ENCODE measurements at places on chromosomes 5 and 9.

GRCh38 chr5:159227452-159227851 is 18.1 kb upstream of the RNF145 start:
- DNase-seq, result no peak

- no peak for DNase-seq
Observed at GRCh38 chr9:13575558-13575957, 296.1 kb upstream of the MPDZ start.

- no peak for DNase-seq
Observed at GRCh38 chr5:3701694-3702093, 106.1 kb downstream of the IRX1 start.

DNA sequence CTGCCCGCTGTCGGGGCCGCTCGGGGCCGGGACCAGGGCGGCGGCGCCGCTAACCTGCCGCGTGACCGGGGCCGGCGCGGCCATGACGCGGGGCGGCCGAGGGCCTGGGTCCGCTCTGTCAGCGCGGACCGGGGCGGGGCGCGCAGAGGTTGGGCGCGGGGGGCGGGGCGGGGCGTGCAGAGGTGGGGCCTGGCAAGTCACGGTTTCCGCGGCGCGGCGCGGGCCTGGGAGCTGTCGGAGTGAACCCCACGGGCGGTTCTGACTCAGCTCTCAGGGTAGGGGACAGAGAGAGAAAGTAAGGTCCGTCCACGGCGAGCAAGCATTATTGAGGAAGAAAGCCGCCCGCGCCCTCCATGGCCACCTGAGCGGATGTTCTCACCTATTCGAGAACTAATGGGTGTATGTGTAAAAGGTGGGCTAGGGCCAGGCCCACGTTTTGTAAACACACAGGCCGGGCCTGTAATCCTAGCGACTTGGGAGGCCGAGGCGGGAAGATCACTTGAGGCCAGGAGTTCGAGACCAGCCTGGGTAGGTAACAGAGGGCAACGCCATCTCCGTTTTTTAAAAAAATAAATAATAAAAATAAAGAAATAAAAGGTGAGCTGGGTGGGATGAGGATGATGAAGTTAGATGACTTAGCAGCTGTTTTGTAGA is at the start of gene PRXL2C:
Gene PRXL2C, minus strand, starts transcription at position 120 of the 654 bp plus-strand sequence. Its CDS starts 36 bp downstream, at position 84.
- peak; percentile 43 for DNase-seq

GRCh38 chr9:14418941-14419937 is 105.3 kb upstream of the NFIB start:
- DNase-seq, result no peak

DNA sequence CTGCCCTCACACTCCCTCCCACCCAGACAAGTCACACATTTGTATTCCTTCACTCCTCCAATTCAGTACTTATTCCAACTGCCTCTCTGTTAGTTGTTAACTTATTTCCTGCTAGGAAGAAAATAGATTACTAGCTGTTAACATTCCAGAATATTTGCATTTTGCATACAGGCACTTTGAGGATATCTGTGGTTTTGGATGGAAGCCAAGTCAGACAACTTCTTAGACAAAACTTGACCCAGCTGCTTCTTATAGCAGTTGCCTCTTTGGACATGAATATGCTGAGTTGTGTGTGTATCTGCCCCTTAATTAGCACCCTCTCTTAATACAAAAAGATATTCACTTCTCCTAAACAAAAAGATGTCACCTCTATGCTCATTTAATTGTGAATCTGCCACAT is 1280.6 kb upstream of the ACO1 start:
- no peak for DNase-seq

DNA sequence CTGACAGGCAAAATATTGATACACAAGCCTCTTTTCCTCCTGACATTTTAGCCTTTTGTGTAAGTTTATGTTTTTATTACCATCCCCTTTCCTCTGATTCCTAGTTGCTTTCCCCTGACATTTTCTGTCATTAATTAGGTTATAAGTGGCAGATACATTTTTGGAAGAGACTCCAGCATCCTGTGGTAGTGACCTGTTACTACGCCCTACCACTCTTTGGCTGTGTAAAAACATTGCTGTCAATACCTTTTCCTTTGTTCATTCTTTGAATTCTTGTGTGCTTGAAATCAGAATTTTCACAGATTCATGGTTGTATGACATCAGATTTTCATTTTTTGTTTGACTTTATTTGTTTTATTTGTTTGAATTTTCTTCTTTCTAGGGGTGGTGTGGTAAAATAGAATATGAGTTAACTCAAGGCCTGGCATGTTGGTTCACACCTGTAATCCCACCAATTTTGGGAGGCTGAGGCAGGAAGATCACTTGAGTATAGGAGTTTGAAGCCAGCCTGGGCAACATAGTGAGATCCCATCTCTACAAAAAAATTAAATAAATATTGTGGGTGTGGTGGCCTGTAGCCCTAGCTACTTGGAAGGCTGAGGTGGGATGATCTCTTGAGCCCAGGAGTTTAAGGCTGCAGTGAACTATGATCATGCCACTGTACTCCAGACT is 43.4 kb downstream of the UBE2R2 start:
- no peak for DNase-seq

DNA sequence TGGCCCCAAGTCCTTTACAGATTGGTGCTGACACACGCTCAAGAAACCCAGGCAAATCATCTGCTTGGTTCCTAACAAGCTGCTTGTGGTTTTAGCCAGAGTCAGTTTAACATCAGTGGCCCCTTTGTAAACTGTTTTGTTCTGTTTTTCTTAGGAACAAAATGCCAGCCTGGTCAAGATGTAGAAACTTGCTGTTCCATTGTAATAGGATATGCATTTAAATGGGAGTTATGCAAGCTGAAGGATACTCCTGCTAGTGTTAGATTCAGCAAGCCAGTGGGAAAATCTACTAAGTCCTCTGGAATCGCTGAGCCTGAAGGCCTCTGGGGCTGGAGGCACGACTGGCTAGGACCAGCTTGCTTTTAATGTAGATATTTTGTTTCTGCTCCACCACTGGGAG is 391.1 kb downstream of the TLE4 start:
- no peak for DNase-seq

- DNase-seq, result no peak
Observed at GRCh38 chr9:130140706-130141105, 31.5 kb upstream of the NCS1 start.

GRCh38 chr9:80649001-80649420 is 1040.3 kb downstream of the TLE1 start:
- no peak for DNase-seq

DNA sequence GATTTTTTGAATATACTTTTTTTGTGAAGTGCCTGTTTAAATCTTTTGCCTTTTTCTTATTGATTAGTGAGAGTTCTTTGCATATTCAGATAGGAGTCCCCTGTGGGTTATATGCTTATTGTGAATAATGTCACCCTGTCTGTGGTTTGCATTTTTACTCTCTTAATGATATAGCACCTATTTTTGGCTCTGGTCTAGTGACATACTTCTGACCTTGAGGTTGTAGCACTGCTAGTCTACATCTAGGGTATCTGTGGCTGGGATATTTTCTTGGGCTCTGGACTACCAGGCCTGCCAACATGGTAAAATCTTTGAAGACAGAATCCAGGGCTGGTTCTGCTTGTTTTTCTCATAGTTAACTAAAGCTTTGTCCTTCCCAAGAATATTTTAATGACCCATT is 13.5 kb upstream of the NKX2-5 start:
- DNase-seq, result no peak

DNA sequence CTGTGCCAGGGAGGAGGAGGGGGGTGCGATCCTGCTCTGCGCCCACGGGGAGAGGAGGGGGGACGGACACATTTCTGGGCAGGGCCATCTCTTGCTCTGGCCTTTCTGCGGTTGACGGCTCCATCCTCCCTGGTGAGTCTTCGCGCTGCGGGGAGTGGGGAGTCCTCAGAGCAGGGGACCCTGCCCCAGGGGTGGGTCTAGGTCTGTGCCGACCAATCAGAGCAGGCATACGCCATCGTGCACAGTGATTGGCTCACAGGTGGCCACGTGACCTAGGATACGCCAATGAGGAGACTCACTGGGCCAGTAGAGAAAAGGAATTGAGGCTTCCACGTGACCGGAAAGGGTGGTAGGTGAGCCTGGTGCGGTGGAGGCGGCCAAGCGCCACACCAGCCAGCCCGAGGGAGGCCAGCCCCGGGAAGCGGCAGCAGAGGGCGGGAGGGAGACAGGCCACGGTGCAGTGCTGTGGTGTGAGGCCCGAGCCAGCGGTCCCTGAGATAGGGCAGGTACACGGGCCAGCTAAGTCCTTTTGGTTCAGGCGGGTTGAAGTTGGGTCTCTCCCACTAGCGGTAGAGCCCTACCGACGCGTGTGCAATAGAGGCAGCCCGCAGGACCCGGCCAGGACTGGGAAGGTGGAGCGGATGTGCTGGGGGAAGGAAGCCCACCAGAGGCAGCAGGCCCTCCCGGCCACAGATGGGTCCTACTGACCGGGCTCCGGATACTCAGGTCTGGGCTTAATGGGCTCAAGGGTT is 65.2 kb upstream of the RNF130 start:
- DNase-seq, result peak; percentile 91

GRCh38 chr9:19298436-19299000 is 68.0 kb downstream of the DENND4C start:
- no peak for DNase-seq

DNA sequence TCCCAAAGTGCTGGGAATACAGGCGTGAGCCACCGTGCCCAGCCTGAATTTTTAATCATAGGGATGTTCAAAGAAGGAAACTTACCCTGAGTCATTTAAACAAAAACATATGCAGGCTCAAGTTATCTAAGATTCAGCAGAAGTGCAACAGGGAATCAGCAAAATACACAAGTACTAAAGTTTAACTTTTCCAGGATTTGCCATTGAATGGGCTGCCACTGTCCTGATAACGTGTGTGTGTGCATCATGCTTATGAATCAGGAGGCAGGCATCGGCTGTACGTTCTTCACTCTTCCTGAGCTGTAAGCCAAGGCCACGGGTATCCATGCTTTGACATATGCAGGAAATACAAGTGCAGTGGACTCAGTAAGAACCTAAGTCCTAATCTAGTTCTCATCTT is 48.8 kb upstream of the FST start:
- DNase-seq, result no peak

DNA sequence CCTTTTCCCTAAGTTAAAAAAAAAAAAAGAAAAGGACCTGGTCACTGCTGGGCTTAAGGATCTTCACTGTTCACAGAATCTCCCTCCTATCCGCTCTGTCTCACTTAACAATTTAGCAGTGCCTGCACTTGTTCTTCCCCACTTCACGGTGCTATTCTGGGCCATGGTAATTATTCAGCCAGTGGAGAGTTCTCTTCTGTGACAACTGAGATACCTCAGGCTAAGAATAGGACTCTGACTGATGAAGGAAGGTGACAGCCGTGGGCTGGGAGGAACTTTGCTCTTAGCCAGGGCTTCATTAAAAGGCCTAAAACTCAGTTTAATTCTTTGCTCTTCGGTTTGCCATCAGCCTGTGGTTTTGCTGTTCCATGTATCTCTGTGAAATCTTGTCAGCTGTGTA is 51.9 kb upstream of the ENTREP1 start:
- no peak for DNase-seq

GRCh38 chr9:107980984-107981383 is 491.4 kb upstream of the KLF4 start:
- DNase-seq, result no peak

DNA sequence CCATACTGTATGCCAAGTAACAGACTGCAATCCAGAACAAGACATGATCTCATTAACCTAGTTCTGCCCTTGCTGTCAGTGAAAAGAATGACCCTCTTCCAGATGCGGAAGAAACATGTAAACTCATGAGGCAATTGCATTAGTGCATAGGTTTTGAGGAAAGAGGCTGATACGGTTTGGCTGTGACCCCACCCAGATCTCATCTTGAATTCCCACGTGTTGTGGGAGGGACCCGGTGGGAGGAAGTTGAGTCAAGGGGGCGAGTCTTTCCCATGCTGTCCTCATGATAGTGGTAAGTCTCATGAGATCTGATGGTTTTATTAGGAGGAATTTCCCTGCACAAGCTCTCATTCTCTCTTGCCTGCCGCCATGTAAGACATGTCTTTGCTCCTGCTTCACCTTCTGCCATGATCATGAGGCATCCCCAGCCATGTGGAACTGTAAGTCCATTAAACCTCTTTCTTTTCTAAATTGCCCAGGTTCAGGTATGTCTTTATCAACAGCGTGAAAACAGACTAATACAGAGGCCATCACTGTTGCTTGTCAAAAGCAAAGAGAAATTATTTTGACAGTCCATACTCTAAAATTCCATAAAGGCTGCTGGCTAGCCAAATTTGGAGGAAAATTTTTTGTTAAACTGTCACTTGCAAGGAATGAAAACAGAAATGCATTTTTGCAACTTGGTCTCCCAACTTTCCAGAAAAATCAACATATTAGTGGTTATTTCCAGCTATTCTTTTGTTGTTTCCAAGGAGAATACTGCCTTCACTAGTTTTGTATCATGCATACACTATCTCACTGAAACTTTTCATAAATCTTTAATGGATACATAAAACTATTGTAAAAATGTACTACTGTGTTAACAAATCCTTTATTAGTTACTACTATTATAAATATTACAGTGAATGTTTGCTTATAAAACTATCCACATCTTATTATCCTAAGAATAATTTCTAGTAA is 3.2 kb upstream of the ARL15 start:
- DNase-seq, result no peak

- DNase-seq, result no peak
Observed at GRCh38 chr5:104594850-104595249, 1032.3 kb upstream of the NUDT12 start.

DNA sequence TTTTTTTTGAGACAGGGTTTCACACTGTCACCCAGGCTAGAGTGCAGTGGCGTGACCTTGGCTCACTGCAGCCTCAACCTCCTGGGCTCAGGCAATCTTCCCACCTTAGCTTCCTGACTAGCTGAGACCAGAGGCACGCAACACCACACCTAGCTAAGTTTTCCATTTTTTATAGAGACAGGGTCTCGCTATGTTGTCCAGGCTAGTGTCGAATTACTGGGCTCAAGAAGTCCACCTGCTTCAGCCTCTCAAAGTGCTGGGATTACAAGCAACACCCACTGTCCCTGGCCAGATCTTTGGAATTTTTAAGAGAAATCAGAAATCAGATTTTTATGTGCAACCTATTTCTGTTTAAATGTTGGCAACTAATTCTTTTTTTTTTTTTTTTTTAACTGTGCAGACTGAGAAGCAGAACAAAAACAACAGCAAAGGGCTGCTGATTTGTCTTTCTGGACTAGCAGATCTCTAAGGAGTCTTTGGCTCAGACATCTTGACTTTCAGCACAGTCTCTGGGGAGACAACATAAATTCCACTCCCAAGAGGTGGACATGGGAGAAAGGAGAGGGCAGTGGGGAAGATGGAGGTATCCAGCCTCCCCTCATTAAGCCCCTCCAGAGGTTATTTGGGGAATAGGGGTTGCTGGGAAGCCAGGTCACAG is 54.4 kb upstream of the FABP6 start:
- no peak for DNase-seq

- DNase-seq, result no peak
Observed at GRCh38 chr5:143499480-143500114, 96.1 kb upstream of the NR3C1 start.

GRCh38 chr9:79308012-79308411 is 263.8 kb upstream of the TLE4 start:
- no peak for DNase-seq

GRCh38 chr9:131709771-131710431 is 30.0 kb downstream of the RAPGEF1 start:
- DNase-seq, result no peak

DNA sequence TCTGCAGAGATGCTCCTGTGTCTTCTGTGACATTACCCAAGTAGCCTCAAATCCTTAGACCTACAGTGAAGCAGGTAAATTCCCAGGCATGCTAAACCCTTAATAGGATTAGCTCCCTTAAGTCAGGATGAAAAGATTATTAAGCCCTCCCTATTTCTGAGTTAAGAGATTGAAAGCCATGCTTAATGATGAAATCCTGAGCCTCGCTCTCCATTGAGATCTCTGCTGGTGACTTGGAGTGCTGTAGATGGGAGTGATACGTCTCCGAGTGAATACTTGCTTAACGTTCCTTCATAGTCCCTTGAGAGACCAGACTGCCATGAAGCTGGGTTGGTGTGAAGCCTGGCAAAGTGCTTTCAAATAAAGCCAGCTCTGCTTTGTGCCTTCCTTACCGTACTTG is 34.2 kb downstream of the AOPEP start:
- DNase-seq, result no peak

Data from NCI-H1930 (cell line).